NCI-H1105 treated with DMSO at 0.1 percent for 48 hours (cell line): ENCODE measurements at places on chromosomes 7 and 10.

GRCh38 chr7:101410743-101411507 lies 48.2 kb downstream of the COL26A1 start:
- DNase-seq, result no peak

DNA sequence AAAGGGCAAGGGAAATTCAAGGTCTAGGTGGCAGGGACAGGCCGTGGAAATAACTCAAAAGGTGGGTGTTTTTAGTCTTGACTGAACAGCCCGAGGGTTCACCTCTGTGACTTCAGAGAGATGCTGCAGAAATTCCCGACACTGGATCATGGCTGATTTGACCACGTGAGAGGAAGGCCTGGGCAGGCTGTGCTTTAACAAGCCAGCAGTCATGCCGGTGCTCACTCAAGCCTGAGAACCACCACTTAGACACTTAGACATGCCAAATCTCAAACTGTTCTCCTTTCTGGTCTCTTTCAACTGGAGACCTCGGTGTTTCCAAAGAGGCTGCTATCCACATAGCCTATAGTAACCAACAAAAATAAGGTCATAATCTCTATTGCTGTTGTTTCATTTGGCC lies 15.4 kb downstream of the TECTB start:
- DNase-seq, result no peak

GRCh38 chr10:124616040-124616835 lies 127.9 kb downstream of the FAM53B start:
- DNase-seq, result no peak

DNA sequence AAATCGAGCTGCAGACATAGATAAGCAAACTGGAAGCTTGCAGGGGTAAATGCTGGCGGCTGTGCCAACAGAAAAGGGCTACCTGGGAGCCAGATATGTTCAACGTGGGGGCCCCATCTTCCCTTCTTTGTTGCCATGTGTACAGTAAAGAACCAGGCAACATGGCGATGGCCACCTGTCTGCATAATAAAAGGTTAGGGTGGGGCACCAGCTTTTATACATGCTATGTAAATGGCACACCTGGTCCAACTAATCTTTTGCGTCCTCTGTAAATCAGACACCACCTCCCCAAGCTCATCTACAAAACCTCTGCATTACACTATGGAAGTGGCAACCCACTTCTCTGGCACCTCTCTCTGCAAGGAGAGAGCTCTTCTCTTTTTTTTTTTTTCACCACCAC lies 13.9 kb downstream of the BUD31 start:
- DNase-seq, result peak; percentile 82

GRCh38 chr10:104318326-104318725 lies 19.9 kb downstream of the ITPRIP start:
- no peak for DNase-seq

GRCh38 chr10:10513898-10514297 lies 503.8 kb upstream of the CELF2 start:
- DNase-seq, result no peak

DNA sequence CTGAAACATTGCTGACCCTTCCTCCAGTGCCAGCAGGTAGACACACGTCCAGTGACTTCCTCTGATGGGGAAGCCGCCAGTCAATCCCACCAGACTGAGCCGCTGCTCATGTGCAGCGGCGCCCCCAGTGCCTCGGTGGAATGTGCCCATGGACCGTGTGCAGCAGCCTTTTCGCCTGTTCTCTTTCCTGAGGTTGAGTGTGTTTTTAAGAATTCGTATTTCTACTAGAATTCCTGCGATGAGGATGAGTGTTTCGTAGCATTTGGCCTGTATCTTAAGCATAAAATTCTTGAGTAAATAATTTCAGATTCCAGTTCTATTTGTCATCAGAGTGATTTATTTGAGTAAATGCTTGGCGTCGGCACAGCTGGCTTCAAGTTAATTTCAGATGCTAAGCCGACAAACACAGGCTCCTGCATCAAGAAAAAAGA lies 35.4 kb downstream of the BNIP3 start:
- DNase-seq, result no peak

DNA sequence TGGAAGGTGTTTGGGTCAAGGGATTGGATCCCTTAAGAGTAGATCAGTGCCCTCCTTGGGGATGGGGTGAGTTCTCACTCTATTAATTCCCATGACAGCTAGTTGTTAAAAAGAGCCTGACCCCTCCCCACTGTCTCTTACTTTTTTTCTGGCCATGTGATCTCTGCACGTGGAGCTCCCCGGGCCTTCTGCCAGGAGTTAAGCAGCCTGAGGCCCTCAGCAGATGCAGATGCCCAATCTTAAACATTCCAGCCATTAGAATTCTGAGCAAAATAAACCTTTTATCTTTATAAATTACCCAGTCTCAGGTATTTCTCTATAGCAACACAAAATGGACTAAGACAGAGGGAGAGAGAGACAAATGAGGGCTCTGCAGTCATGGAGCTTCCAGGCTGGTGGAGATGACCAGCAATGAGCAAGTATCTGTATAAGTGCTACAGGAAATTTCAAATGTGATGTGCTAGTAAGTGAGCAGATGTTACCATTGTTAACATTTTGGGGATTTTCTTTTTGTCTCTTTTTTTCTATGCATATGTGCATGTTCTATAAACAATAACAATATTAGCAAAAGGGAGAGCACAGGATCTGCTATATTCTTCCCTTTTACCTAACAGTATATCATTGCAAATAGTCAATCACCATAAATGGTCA lies 26.7 kb downstream of the PLPP4 start:
- DNase-seq, result no peak

- DNase-seq, result no peak
Observed at GRCh38 chr7:1548438-1548831, 7.6 kb downstream of the TMEM184A start.

DNA sequence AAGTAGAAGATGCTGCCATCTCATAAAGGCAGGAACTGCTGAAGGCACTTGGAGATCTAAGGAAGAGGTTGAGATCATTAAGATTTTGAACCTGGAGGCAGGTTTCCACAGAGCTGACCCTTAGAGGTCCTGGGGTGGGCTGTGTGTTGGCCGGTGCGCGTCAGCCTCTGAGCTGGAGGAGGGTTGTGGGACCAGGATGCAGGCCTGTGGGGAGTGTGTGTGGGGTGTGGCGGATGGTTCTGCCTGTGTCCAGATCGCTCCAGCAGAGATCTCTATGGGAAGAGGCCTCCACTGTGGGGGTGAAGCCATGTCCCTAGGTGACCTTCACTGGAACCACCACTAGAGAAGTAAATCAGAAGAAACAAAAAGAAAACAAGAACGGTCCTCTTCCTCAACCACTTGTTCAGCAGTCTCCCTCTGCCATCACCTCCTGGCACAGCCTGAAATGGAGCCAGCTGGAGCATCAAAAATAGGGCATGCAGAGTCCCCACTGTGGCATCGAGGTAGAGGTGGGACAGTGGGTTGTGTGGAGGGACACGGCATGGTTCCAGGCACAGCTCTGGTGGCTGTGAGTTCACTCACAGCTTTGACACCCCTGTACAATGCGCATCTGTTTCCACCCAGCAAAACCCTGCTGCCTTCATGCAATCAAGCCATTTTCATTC lies 453.8 kb downstream of the TCERG1L start:
- no peak for DNase-seq

GRCh38 chr10:100662067-100662466 lies 83.3 kb upstream of the PAX2 start:
- DNase-seq, result no peak

DNA sequence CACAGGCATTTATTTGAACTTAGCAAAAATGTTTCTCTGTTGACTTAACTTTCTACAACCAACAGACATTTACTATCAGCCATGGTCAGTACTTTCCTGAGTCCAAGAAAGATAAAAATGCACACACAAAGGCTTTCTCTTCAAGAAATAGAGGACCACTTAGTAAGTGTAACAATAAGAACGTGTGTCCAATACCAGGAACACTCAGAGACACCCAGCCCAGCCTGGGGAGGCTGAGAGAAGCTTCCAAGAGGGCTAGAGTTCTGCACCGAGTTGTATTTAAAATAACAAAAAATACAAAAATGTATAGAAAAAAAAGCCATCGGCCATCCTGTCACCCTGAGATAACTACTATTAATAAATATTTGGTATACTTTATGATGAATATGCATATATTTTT lies 35.8 kb downstream of the VSTM4 start:
- DNase-seq, result no peak

DNA sequence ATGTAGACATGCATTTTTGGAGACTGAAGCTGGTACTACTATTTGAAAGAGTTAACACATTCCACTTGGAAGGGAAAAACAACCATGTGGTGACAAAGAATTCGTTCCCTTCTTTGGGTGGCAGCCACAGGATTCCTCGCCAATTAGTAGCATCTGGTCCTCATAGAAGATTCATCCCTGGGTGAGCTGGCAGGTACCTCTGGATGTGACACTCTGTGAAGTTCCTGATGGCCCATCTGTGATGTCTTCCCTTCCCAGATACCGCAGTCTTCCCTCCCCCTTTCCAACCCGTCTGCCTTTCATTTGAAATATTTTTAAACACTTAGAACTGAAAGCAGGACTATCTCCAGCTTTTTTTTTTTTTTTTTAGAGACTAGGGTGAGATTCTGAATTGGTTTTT lies 569.5 kb downstream of the TYW1 start:
- no peak for DNase-seq

- no peak for DNase-seq
Observed at GRCh38 chr10:101856626-101857025, 13.0 kb upstream of the KCNIP2 start.

GRCh38 chr7:122143376-122143750 lies 686 bp downstream of the AASS start:
- no peak for DNase-seq

DNA sequence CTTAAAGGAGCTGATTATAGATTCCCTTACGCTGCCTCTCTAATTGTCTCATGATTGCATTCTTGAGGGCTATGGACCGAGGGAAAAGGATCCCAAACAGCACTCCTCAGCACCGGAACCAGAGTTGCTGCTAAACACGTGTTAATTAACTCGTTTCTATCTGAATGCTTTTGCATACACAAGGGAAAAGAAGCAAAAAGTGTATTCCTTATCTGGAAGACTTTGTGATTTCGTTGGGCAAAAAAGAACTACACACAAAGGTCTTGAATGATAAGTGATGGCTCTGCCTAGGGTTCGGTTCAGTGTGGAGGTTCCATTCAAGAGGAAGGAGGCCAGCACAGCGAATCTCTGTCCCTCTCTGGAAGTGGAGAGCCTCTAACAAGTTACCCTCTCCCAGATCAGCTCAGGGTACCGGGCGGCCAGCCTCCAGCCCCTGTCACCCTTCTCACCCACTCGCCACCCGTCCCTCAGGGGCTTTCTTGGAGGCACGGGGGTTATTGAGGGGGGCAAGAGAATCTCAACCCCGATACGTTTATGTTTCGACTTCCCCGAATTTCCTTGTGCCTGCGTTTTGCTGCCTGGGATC lies 515 bp upstream of the SLC4A2 start:
- DNase-seq, result no peak

- DNase-seq, result no peak
Observed at GRCh38 chr10:61285749-61286148, 167.4 kb downstream of the TMEM26 start.

DNA sequence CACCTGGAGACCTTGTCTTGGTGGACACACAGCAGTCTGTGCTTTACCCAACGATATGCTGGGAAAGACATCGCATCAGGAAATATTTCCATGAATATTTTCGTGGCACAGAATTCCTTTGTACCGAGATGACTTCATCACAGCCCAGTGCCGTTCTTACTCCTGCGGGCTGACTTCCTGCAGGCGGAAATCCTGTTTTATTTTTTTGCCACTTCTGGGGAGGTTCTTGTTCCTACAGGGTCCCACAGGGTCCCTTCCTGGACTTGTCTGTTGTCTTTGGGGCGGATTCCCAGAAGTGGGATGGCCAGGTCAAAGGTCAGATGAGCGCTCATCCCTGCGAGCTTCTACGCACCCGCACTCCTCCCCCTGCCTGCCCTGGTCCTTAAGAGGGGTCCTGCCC lies 86.5 kb downstream of the DNAJB6 start:
- no peak for DNase-seq
